ENCODE measurements at places on chromosomes 13 and 19.
A peak's percentile ranks its signal among the peaks of the same experiment; 100 is the strongest.

DNA sequence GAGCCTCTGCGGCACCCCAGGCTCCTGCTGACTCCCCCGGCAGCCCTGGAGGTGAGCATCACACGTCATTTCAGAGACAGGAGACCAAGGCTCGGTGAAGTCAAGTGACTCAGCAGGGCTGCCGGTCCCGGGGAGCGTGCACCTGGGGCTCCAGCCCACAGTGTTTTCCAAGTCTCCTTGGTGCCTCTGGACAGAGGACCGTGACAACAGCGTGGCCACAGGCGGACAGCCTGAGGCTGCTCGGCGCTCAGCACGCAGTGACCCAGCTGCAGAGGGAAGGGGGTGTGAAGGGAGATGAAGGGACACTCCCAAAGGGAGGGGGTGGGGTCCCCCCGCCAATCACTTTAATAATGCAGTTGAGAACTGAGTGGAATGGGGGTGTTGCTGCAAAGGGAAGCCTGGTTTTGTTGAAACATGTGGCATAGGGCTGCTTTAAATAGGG is 17.5 kb upstream of the ASPDH start:
- DNase-seq: no peak

DNA sequence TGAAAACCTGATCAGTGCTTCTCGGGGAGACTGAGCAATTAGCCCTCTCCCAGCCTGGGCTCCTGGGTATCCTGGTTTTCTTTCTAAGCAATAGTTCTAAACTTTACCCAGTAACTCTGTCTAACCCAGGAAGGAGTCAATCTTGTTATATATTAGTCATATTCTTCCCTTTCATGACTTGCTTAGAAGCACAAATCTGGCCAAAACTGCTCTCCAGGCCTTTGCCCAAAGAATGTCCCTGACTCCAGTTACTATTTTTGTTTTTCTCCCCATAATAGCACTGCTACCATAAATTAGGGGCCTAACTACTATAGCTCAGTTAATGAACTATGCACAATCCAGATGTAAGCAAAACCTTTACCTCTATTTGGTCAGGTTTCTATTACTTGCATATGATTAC is 355.8 kb upstream of the HTR2A start:
- no peak for DNase-seq

DNA sequence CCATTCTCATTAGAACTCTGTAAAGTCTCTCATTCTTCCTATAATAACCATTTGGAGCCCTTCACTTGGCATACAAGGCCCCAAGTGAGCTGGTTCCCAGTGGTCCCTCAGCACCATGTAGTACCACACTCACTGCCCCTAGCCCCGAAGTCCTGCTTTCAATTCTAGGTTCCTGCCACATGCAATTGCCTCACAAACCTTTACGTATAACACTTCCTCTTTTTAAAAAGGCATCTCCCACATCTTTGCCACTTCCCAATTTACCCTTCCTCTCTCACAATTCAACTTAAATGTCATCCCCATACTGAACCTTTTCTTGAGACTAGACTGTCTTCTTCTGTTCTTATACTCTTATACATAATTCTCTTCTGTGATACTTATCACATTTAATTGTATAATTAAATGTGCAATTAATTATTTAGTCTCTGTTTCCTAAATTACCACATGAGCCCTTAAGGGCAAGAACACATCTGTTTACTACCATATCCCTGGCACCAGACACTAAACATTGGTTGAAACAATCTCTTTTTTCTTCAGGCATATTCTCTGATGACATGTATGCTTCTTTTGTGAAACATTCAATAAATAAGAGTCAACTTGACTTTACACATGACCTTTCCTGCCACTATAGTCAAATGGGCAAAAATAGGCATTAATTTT is 304.0 kb downstream of the SPRY2 start:
- no peak for DNase-seq

DNA sequence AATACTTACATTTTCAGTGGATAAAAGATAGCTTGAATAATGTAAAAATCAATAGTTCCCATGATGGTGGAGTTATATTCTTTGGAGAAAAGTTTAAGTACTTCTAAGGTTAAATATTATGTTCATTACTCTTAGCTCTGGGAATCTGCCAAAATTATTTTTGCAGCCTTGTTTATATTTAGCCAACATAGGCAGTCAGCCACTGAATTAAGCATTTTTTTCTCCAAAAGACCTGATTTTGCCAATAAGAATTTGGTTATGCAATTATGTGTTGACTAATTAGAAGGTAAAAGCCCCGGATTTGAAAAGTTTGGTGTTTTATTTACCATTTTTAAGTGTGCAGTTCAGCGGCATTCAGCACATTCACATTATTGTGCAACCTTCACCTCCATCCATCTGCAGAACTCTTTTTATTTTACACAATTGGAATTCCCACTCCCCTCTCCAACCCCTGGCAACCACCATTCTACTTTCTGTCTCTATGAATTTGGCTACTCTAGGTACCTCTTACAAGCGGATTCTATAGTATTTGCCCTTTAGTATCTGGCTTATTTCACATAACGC is 90.1 kb upstream of the C1QTNF9B start:
- no peak for DNase-seq

- DNase-seq: no peak
Measured at GRCh38 chr13:38167164-38167822, 182.4 kb upstream of the UFM1 start.

- DNase-seq: no peak
Measured at GRCh38 chr13:93172109-93172508, 54.5 kb upstream of the GPC6 start.

DNA sequence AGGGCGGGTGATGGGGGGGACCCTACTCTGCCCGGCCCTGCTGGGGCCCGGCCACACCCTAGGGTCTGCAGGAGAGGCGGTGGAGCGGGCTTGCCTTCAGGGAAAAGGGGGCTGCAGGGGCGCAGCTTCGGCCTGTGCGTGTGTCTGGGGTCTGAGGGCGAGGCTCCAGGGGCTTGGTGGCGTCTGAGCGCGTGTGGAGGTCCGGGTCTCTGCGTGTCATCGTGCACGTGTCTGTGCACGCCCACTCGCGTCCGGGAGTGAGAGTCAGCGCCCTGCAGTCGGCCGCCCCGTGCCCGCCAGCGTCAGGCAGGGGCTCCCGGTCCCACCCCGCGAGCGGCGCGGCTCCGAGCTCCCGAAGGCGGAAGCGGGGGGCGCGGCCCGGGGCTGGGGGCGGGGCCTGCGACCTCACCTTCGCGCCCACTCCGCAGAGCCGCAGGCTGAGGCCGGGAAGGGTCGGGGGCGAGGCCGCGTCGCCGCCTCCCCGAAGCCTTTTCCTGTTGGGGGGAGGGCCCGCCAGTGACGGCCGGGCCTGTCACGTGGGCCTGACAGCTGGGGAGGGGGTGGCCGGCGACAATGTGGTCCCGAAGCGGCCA is at the start of gene ARHGAP45:
Gene ARHGAP45, plus strand, starts transcription at position 420 of the 593 bp plus-strand sequence. CDS start 239 bp downstream, outside the sequence.
- peak; percentile 79 for DNase-seq

- DNase-seq: no peak
Measured at GRCh38 chr13:24985896-24986295, 110.0 kb upstream of the PABPC3 start.

GRCh38 chr13:104460554-104460953 is 1394.3 kb upstream of the SLC10A2 start:
- no peak for DNase-seq

DNA sequence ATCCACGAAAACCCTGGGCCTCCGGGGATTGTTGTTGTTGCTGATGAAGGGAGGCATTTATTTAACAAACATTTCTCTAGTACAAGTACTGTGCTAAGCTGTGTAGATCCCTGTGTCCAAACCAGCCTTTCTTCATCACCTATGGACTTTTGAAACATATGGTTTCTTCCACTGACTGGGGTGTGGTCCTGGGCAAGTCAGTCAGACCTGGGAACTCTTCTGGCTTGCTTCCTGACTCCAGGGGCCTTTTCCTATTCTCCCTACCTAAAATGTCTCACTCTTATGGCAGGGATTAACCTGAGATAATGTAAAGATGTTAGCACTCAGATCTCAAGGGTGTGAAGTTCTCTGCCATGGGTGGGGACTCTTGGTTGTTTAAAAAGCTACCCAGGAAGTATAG is 46.8 kb downstream of the EFNB2 start:
- no peak for DNase-seq

- DNase-seq: no peak
Measured at GRCh38 chr13:79477968-79478367, 3.0 kb upstream of the NDFIP2 start.

DNA sequence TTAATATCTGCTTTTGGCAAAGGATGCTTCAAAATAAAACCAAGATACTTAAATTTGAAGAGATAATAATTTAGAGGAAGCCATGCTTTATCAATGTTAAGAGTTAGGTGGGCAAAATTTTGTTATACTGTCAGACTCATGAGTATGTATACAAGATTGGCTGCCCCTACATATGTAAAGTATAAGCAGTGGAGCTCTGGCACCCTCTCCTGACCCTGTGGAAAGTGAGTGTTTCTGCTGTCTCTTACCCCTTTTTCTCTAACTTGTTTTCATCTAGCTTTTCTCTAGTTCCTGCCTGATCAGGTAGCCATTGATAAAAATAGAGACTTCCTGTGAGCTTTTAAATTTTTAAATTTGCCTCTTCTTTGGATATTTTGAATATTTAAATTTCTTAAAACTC is 710.9 kb upstream of the SPRY2 start:
- no peak for DNase-seq

DNA sequence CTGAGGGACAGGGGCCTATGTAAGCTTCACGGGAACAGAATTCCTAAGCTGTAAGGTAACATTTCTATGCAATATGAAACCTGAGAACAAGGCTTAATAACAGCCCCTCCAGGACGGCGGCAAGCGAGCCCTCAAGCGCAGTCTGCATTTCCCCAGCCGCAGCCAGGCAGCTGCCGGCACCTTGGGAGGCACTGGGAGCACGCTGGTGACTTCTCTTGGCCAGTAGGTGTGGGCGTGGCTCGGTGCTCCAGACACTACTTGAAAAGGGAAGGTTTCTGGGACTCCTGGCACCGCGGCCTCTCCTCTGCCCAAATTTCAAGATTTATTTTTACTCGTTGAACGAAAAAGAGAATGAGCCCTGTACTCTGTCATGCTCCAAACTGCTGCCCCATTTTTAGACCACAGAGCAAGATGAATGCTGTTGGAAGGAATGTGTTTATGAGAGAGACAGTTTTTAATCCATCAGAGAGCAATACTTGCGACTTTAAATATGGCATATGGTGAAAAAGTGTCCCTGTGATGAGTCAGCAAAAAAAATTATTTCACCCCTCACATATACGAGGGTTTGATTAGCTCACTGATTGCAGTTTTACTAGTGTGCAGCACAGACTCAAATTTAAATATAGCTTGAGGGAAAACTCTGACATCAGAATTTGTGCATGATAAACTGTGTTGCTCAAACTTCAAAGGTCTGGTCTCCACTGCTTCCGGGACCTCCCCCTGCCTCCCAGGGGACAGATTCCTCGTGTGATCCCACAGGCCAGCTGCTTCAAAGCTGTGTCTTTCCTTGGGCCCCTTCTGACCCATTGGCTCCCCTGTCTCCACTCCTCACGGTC is 81.2 kb downstream of the COL4A2 start:
- DNase-seq: no peak

- no peak for DNase-seq
Measured at GRCh38 chr13:42981317-42981716, 10.7 kb downstream of the EPSTI1 start.

- DNase-seq: peak; percentile 30
Measured at GRCh38 chr19:15107061-15108010, at the start of gene SYDE1. TSS of gene SYDE1 (plus strand) at chr19:15107401. CDS start at chr19:15107434, 33 bp downstream.
